ENCODE measurements at places on chromosomes 5 and 9. TPM values are rescaled to one million over a fixed set of nuclear protein-coding genes. Genes with fewer than 3 reads are reported as not detected.

MAN1B1 gene
- 33.7 TPM for polyA plus RNA-seq

ZNF354C gene
- polyA plus RNA-seq: 0.64 TPM

CTSV gene
- 57.0 TPM for polyA plus RNA-seq

KIAA0825 gene
- polyA plus RNA-seq: 0.60 TPM

OLFM1 gene
- 49.7 TPM for polyA plus RNA-seq

SPINK7 gene
- not detected for polyA plus RNA-seq

PCDHGA2 gene
- 0.39 TPM for polyA plus RNA-seq

SMIM32 gene
- polyA plus RNA-seq: 0.14 TPM

NUTM2G gene
- polyA plus RNA-seq: 0.42 TPM

FOXE1 gene
- 0.03 TPM for polyA plus RNA-seq

PLCXD3 gene
- polyA plus RNA-seq: under 0.01 TPM

PCDHGB3 gene
- polyA plus RNA-seq: 1.9 TPM

SLC34A1 gene
- not detected for polyA plus RNA-seq

ABITRAM gene
- 8.4 TPM for polyA plus RNA-seq

NCS1 gene
- 32.1 TPM for polyA plus RNA-seq

TRAF1 gene
- 3.2 TPM for polyA plus RNA-seq

ASS1 gene
- 296 TPM for polyA plus RNA-seq

KLHL3 gene
- polyA plus RNA-seq: 7.4 TPM

NTRK2 gene
- polyA plus RNA-seq: 0.03 TPM

RNF183 gene
- polyA plus RNA-seq: 0.15 TPM

SLC12A7 gene
- polyA plus RNA-seq: 23.5 TPM

FABP6 gene
- polyA plus RNA-seq: 3.2 TPM

PCDHB12 gene
- 1.1 TPM for polyA plus RNA-seq

TAF11L8 gene
- polyA plus RNA-seq: not detected

KIF27 gene
- polyA plus RNA-seq: 0.24 TPM

ANKRD31 gene
- 0.02 TPM for polyA plus RNA-seq

TLX3 gene
- not detected for polyA plus RNA-seq

BHMT2 gene
- polyA plus RNA-seq: 0.11 TPM

OTP gene
- not detected for polyA plus RNA-seq

SPATA31E1 gene
- polyA plus RNA-seq: 0.05 TPM

TRIM14 gene
- 13.0 TPM for polyA plus RNA-seq

SMIM15 gene
- polyA plus RNA-seq: 15.5 TPM

TOR1A gene
- 46.6 TPM for polyA plus RNA-seq

GPX8 gene
- polyA plus RNA-seq: 11.2 TPM

PRUNE2 gene
- polyA plus RNA-seq: 5.5 TPM

C5orf52 gene
- not detected for polyA plus RNA-seq

GABRA1 gene
- polyA plus RNA-seq: 4.7 TPM

SOWAHA gene
- 0.11 TPM for polyA plus RNA-seq

ACSL6 gene
- polyA plus RNA-seq: 3.4 TPM

CER1 gene
- 0.28 TPM for polyA plus RNA-seq

CFAP90 gene
- polyA plus RNA-seq: 0.92 TPM

ARHGEF37 gene
- 0.21 TPM for polyA plus RNA-seq

IFNA13 gene
- polyA plus RNA-seq: not detected

MFAP3 gene
- 9.7 TPM for polyA plus RNA-seq

TNFSF15 gene
- polyA plus RNA-seq: 0.06 TPM

FREM1 gene
- polyA plus RNA-seq: 3.1 TPM

LRRTM2 gene
- polyA plus RNA-seq: not detected
